ENCODE measurements at places on chromosomes 13 and 19. TPM values are rescaled to one million over a fixed set of nuclear protein-coding genes. Genes with fewer than 3 reads are reported as not detected.

The SOX1 gene
- total RNA-seq: not detected

DNA sequence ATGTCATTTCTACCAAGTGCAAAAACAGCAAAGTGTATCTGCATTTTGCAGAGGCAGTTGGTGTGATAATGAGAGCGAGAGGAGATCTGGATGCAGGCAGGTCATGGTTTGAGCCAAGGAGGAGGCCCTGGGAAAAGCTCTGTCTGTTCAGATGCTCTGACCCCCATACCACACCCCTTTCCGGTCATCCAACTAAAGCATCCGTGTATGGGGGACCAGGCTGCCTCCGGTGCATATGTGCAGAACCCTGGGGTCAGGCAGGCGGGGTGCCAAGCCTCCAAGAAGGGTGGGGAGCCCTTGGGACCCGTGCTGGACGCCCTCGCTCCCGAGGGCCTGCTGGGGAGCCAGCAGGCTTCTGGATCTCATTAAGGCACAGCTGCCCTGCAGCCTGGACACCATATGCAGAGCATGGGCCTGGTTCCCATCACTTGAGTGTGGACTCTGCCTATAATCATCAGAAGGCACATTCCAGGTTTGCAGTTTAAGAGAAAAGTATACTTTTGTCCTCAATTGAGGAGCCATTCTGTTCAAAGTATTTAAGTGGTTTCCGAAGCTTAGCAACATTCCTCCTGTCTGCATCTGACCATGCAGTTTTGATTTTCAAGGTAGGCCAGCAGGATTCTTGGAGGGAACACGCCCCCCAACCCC, 56.1 kb downstream of the ALOX5AP start:
- no peak for DNase-seq

DNA sequence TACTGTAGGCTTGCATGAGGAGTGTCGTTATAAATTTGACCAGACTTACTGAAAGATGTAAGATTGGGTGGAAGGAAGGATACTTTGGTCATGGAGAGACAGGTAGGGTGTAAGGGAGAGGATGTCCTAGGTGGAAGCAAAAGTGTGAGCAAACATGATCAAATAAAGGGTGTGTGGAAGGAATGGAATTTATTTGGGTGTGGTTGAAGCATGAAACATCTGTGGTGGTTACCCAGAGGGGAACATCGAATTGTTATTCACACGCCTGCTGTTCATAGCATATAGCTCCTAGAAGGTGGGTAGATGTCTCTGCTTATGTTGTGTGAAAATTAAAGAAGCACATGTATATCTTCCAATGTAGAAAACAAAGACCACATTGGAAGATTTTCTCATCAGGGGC, 157.7 kb downstream of the ATP8A2 start:
- DNase-seq: no peak

DNA sequence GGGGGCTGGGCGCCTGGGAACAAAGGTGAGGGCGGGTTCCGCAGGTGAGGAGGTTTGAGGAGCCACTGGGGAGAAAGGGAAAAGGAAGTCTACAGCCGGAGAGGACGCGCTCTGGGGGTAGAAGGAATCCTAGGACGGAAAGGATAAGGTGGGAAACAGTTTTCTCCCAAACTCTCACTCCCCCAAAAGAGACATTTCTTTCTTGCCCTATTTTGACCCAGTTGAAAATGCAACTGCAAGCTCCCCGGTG, 651 bp upstream of the POLR1D start:
- no peak for DNase-seq
